ENCODE measurements at places on chromosomes 4 and X.

GRCh38 chr4:125084608-125085007 is 230.1 kb upstream of the FAT4 start:
- DNase-seq: no peak

DNA sequence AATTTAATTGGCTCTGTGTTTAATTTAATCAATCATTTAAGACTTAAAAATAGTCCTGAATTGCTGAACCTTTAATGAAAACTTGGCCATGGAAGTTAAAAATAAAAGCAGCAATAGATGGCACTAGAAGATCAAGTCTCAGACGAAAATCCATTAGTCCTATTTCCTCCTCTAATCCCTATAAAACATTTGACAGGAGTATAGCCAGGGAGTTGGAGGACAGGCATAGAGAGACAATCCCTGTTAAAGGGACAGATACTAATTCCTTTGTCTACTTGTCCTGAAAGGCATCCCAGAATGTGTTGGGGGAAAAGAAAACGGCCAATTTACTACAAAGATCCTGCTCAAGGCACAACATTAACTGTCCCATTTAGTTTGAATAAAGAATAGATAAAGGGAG is 276.3 kb upstream of the TACR3 start:
- no peak for DNase-seq

DNA sequence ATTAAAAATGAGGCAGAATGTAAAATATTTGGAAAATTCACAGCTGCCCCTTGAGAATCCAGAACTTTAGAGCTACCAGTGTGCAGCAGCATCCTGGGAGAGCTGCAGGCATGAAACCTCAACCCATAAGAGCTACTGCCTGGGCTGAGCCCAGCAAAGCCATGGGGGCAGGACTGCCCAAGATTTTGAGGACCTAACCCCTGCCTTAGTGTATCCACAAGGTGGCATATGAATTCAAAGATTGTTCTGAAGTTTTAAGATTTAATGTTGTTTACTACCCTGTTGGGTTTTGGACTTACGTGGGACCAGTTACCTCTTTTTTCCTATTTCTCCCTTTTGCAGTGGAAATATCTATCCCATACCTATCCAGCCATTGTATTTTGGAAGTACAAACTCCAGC is 26.4 kb downstream of the CASP6 start:
- DNase-seq: no peak

DNA sequence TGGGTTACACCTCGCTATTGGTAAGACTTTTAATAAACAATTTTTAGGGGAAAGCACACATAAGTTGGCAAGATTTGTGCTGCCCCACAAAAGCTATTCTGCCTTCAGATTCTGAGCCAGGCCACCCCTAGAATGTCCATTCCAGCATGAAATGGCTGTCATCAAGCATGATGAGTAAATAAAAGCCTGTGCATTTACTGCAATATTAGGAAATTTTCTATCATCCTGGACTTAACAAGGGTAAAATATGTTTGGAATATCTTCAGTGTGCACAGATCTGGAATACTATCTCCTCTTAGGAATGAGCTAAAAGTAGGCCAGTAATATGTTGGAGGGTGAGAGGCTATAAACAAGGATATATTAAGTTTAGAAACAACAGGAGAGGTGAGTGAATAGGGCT is 510.9 kb downstream of the ANKRD50 start:
- no peak for DNase-seq

DNA sequence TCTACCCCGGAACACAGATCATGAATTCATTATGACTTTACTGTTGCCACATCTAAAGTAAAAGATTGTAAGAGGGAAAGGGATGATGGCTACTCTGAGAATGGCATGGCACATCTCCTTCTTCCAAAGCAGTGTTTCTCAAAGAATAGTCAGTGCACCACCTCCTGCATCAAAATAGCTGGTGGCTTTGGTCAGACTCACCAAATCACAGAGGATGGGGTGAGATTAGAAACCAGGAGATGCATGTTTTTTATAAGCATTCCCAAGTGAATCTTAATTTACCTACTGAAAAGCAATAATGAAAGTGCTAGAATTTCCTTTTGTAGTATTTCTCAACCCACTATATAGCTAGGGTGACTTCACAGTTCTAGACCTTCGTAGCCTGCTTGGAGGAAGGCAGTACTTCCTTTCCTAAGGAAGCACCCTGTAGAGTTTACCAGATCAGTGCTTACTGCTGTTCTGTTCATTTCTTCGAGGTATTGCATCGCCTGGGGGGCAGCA is 340.8 kb upstream of the KLF3 start:
- no peak for DNase-seq

GRCh38 chr4:99273704-99274103 is 17.1 kb downstream of the ADH1A start:
- DNase-seq: no peak

DNA sequence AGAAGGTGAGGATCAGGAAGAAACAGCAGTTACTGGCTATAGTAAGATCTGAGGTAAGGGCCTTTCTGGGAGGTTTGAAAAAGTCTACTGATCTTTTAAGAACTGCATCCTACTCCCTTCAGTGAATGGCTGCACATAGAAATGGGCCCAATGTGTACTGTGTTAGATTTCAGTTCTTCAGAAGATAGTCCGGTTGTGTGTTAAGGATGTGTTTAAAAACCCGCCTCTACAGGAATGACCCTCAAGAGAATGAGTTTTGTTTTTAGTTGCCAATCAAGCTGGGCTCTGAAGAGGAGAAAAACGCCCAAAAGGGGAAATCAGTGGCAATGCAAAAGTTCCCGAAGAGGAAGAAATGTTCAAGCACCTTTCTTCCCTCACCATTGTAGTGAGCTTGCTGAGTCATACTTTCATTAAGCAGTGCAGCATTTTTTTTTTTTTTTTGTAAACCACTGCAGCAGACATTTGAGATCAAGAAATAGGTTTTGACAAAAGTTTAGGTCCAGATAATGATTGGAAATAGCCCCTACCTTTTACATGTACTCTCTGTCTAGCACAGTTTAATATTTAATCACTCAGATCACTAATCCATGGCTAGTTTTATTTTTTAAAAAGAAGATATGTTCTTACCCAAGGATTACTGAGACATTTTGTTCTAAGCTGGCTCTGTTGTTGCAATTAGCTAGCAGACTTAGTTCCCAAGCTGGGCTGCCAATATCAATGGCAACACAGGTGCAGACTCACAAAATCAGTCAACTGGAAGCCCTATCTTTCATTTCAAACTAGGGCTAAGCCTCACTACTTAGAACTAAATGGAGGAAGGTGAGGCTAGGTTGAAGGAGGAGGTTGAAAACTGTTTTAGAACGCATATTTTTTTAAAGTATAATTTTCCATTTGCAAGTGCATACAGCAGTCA is 7.0 kb upstream of the TRPC5OS start:
- no peak for DNase-seq

GRCh38 chr4:173748353-173748752 is 218.3 kb upstream of the HAND2 start:
- no peak for DNase-seq

- no peak for DNase-seq
Measured at GRCh38 chr4:111360906-111361305, 738.0 kb upstream of the PITX2 start.

- no peak for DNase-seq
Measured at GRCh38 chr4:16293210-16293838, 67.1 kb upstream of the TAPT1 start.

DNA sequence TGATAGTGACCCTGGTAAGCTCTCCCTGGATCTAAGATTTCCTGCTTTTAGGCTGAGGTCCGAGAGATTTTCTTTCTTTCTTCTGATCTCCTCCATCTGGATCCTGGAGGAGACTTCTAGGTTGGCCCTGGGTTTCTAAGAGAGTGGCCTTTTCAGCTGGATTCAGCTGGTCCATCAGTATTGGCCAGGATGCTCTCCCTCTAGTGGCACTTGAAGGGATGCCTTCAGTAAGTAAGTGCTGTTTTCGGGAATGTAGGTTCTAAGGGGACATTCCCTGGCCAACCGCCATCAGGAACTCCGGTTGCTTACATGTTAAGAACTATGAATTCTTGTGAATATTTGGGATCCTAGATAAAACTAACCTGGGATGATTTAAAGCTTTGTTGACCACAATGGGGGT is 56.9 kb downstream of the SERTM2 start:
- no peak for DNase-seq

DNA sequence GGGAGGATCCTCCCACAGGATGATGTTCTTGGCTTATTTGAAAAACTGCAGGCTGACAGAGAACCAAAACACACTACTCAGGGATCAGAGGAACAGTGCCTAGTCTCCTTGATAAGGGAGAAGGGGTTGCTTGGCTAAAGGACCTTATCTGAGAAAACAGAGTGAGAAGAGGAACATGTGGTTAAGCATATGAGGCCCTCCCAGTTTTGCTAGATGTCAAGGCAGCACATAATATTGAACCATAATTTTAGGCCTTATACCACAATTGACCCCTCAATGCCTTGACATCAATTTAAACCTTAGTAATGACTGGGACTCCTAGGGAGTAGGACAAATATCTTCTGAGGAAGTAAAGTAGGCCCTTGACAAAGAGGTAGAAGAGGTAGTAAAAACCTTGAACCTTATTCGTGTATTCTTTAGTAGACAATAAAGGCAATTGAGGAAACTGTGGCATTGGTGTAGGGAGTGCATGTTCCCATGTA is 79.3 kb downstream of the TEX13C start:
- DNase-seq: no peak

- DNase-seq: no peak
Measured at GRCh38 chrX:1164322-1165288, 47.8 kb downstream of the CRLF2 start.

DNA sequence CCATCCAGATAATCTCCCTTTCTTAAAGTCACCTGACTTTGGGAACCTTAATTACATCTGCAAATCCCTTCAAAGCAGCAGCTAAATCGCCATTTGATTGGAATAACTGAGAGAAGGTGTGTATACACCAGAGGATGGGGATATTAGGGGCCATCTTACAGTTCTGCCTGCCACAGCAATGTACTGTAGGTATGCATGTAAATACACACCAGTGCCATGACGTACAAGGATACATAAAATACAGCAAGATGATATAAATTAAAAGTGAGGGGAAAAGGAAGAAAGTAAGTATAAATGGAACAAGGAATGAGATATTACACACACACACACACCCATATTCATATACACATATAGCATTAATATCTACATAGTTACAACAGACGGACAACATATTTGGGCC is 81.2 kb downstream of the CBR4 start:
- no peak for DNase-seq

DNA sequence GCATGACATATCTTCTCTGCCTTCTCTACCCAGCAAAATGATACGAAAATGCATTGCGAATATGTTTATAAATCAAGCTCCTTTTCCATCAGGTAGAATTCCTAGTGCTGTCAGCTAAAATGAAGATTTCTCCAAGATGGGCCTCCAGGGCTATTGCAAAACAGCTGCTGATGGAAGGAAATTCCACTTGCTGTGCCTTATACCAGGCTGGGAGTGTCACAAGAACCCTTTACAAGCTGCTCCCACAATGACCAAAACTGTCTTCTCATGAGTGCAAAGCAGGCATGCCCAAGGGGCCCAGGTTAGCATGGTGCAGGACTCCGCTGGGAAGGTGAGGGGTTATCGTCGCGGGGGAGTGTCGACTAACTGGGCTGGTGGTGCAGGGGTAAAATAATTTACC is 8.7 kb downstream of the HNRNPH2 start:
- DNase-seq: no peak

DNA sequence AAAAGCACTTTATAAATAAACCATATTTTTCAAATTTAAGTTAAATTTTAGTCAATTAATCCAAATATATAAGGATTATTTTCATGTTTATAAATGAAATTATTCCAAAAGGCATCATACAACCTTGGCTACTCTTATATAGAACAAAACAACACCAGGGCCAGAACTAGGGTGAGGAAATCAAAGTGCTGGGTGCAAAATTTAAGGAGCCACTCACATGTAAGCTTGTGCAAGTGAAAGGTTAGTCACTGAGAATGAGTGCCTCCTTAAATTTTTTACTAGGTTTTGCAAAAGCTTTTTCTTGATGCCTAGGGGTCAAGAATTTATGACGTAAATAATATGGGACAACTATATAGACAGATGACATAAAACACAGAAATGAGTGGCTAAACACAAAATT is 83.4 kb upstream of the COX18 start:
- DNase-seq: no peak

- no peak for DNase-seq
Measured at GRCh38 chrX:10755439-10756334, 135.3 kb upstream of the MID1 start.

DNA sequence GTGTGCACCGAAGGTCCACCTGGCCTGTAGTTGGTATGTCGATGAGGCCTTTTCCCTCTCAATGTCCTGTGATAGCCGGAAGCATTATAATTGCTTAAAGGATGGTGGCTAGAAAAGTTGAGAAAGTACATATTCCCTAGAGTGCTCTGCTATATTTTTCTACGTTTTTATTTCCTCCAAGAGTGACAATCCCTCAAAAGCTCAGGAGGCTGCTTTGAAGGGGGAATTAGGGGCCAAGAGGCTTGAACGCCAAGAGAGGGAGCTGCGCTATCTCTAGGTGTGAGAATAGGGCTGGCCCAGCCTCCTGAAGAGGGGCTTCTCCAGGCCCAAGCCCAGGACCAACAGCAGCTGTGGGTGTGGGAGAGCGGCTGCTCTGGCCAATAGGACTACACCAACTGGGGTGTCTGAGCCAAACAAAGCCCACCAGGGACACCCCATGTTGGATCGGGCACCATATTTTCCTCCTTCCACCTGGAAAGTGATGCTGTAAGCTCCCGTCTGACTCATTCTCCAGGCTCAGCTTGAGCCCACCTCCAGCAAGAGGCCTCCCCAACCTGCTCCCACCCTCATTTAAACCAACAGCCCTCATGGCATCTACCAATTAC is 124.0 kb downstream of the IRF2 start:
- DNase-seq: no peak

DNA sequence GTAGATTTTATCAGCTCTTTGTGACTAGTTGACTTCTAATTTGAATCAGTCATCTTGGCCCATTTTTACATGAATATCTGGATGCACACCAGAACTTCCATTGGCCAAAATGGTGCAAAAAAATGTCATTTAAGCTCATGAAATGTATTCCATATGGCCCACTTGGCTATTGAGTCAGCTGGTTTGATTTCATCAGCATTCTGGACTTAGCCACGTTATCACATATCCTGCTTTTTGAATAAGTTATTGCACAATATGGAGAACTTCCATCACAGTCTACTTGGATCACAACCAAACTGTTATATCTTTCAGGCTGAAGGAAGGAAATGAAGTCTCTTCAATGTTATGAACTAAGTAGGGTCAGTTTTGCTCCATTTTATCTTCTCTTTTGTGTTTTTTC is 640.6 kb downstream of the PCDH7 start:
- DNase-seq: peak; percentile 65

Measured in AG09319 (cell line).